ENCODE measurements at places on chromosomes 2 and 18.

- no peak for DNase-seq
These were observed 7.0 kb upstream of the LDLRAD4 start for GRCh38 chr18:13211534-13211933.

- DNase-seq, result no peak
These were observed 11.4 kb downstream of the TMEFF2 start for GRCh38 chr2:192183296-192183695.

- DNase-seq, result no peak
These were observed 49.0 kb upstream of the BIN1 start for GRCh38 chr2:127155947-127156346.

DNA sequence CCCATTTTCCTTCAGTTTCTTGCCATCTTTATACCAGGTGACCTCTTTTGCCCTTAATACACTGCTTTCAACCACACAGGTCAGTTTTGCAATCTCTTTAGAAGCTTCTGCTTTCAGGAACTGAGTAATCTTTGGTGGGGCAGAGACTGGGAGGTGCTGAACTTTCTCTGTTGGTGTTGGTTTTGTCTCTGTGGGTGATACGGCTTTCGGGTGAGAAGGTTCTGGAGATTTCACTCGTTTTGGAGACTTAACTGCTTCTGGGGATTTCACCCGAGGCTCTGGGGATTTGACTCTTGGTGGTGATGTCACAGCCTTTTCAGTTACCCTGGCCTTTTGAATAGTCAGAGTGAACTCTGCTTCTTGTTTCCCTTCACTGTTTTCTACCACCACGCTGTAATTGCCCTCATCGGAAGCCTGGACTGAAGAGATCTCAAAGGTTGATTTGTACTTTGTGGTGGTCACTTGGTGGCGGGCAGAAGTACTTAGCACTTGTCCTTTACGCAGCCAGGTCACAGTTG, 50.4 kb downstream of the PLEKHA3 start:
- DNase-seq, result no peak

- no peak for DNase-seq
These were observed 306.5 kb upstream of the TNP1 start for GRCh38 chr2:217166241-217166850.

DNA sequence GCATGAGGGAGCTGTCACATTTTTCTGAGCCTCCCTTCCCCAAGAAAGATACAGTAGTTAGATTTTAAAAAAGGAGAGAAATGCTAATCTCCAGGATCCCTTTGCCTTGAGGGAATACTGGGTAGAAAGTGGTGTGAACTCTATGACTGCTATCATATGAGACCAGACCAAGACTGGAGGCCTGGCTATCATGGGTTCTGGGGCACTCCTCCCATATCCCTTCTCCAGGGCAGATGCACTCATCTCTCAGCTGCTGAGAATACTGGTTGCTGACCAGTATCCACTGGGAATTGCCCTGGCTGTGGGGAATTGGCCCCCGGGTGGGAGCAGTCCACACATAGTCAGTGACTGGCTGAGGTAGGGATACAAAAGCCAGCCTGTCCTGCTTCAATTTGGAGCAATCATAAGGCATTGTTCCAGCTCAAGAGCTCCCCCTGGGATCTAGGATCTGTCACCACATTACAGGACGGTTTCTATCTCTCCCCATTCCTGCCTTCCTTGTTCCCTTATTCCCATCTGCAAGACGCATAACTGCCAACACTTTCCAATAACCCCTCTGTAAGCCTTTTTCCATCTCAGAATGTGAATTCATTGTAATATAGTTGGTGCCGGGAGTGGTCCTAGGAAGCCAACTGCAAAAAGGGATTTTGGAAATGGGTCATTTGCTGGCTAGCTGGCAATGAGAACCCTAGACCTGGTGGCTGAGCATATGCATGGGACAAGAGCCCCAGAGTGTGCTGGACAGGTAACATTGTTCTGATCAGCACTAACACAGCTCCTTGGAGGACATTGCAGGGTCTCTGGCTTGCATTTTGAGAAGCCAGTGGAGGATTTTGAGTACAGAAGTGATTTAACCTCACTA, 35.4 kb upstream of the REEP1 start:
- no peak for DNase-seq

- DNase-seq, result no peak
These were observed 150.7 kb upstream of the MGAT5 start for GRCh38 chr2:134103196-134103595.

- no peak for DNase-seq
These were observed 54.2 kb upstream of the TACR1 start for GRCh38 chr2:75253526-75253925.

- DNase-seq, result no peak
These were observed 21.6 kb upstream of the DSC3 start for GRCh38 chr18:31064130-31064529.

- DNase-seq, result no peak
These were observed 374.1 kb downstream of the ARHGAP15 start for GRCh38 chr2:143503280-143503679.

DNA sequence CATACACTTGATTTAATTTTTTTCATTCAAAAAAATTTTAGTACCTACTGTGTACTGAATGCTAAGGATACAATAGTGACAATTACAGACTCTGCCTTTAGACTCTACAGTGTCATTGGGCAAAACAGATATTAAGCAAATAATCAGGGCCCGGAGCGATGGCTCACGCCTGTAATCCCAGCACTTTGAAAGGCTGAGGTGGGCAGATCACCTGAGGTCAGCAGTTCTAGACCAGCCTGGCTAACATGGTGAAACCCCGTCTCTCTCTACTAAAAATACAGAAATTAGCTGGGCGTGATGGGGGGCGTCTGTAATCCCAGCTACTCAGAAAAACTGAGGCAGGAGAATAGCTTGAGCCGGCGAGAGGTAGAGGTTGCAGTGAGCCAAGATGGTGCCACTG, 1.4 kb downstream of the UBXN2A start:
- no peak for DNase-seq

- no peak for DNase-seq
These were observed 80.0 kb upstream of the FAM136A start for GRCh38 chr2:70381821-70382220.

DNA sequence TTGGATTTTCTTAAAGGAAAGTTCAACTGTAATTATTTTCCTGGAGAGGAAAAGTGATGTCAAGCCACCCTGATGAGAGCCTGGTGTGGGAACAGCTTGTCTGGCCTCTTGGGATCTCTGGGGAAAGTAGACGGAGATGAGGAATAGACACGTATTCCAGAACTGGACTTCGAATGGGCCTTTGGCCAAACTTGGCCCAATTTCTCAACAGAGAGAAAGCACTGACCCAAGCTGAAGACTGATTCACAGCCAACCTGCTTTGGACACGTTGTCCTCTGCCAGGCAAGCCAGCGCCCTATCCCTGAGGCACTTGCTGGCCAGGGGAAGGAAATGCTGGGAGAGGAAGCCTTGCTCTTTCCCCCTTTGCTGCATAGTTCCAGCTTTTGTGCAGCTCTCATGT, 70.8 kb upstream of the CTAGE1 start:
- DNase-seq, result no peak

- DNase-seq, result no peak
These were observed 8.1 kb downstream of the ONECUT2 start for GRCh38 chr18:57443247-57443646.

GRCh38 chr2:138455691-138456090, 45.9 kb upstream of the SPOPL start:
- DNase-seq, result no peak

DNA sequence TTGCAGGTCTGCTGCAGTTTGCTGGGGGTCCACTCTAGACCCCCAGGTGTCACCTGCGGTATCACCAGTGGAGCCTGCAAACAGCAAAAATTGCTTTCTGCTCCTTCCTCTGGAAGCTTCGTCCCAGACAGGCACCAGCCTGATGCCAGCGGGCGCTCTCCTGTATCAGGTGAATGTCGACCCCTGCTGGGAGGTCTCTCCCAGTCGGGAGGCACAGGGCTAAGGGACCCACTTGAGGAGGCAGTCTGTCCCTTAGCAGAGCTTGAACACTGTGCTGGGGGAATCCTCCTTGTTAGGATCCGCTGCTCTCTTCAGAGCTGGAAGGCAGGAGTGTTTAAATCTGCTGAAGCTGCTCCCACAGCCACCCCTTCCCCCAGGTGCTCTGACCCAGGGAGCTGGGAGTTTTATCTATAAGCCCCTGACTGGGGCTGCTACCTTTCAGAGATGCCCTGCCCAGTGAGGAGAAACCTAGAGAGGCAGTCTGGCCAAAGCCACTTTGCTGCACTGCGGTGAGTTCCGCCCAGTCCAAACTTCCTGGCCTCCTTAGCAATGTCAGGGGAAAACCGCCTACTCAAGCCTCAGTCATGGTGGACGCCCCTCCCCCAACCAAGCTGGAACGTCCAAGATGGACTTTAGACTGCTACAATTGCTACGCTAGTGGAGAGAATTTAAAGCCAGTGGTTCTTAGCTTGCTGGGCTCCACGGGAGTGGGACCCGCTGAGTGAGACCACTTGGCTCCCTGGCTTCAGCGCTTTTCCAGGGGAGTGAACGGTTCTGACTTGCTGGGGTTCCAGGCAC, 652.5 kb downstream of the KCNJ3 start:
- no peak for DNase-seq

GRCh38 chr18:13017247-13017875, 26.2 kb downstream of the CEP192 start:
- no peak for DNase-seq

GRCh38 chr2:142484111-142484510, 353.3 kb upstream of the LRP1B start:
- no peak for DNase-seq

DNA sequence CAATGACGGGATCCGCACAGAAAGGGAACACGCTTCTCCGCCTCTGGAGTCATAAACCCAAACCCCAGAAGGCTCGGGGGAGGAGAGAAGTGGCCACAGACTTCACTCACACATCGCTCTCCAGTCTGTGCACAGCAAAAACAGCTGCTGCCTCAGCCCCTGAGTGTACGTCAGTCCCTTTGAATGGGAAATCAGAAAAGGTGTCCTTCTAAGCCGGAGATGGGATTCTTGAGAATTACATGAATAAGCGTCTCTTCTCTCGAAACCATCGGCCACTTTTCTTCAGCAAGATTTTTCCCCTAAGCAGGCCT, 78.3 kb downstream of the PDCL3 start:
- DNase-seq, result no peak

- no peak for DNase-seq
These were observed 86.0 kb upstream of the ITGA4 start for GRCh38 chr2:181371195-181371594.

DNA sequence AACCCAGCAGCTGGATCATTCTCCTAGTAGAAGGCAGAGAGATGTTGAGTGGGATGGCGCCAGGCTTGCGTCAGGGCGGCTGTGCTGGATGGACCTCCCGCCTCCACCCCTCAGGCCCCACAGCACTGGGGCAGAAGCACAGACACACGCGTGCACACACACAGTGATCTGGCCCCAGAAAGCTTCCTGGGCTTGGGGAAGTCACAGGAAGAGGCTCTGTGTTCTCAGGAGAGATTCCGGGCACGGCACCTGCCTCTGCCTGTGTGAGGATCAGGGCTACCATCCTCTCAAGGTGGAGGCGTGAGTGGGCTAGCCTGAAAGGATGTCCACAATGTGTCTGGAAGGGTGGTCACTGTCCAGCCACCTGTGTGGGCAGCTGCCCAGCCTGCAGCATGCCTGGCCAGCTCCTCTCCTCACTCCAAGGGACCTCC, 229.8 kb upstream of the HS6ST1 start:
- no peak for DNase-seq

- no peak for DNase-seq
These were observed 776.4 kb downstream of the EPHA4 start for GRCh38 chr2:220795705-220796104.

DNA sequence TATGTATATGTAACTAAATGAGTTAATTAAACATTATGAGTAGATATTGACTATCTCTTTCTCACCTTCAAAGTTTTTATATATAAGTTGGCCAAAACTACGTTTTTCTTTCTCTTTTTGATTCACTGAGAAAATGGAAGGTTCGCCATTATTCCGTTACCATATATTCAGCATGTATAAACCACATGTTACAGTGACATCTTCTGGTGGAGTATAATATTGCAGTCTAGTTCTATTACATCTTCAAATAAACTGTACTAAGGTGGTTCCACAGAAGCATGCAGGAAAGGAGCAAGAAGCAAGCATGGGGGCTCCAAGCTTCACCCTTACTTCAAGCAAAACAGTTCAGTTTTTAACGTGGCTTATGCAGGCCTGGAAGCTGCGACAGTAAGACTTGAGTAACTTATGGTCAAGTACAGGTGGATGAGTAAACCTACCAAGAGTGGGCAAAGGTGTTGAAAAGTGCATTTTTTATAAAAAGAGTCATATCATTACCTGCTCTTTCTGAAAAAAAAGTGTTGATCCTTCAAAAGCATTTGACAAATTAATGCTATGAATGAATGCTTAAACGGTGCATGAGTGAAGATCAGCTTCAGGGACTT, 129.8 kb upstream of the RAB6C start:
- DNase-seq, result no peak

DNA sequence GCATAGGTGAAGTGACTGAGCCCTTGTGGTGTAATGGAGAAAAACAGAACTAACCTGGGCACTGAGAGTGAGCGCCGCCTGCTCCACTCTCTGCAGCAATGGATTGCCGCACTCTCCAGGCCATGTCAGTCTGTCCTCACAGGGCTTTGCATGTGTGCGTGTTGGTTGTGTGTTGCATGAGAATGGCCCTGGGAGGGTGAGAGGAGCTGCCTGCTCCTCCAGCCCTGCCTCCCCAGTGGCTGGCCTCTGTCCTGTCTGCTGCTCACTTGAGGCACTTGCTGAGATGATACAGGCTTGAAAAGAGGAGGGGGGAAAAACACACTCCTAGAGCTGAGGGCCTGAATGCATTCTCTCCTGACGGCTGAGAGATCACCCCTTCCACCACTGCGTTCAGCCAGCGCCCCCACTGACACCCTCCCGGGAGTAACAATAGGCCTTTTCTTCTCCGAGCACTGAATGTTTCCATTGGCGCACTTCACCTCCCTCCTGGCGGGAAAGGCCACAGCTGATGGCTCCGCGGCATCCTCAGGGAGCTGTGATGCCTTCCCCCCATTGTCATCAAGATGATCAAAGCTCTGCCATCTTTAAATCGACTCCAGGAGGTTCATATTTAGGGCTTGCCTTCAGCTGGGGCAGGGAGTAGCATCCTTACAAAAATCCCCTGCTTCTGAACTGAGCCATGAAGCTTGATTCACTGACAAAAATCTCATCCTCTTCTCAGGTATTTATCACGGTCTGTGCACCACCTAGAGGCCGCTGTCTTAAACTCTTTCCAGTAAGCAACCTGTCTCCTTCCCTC, 49.9 kb upstream of the DAPL1 start:
- DNase-seq, result no peak

DNA sequence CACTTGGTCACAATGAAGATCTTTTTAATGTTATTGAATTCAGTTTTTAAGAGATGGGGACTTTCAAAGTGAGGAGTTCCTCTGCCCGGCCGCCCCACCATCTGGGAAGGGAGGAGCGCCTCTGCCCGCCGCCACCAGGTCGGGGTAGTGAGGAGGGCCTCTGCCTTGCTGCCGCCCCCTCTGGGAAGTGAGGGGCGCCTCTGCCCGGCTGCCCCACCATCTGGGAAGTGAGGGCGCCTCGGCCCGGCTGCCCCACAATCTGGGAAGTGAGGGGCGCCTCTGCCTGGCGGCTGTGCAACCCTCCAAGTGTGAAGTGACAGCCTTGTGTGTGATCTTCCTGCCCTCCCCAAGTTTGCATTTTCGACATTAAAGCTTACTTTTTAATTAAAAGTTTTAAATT, 899.3 kb downstream of the TRIB2 start:
- no peak for DNase-seq

GRCh38 chr2:64466478-64467085, 12.6 kb downstream of the LGALSL start:
- DNase-seq, result no peak
